Activated CD4-positive, alpha-beta T cell treated with anti-CD3 and anti-CD28 coated beads, Interleukin-2, amount 10 ng/mL, durations not matched to agents 7 days and 5 days (primary cell): ENCODE measurements at places on chromosomes 5 and 9.
A peak's percentile ranks its signal among the peaks of the same experiment; 100 is the strongest.

DNA sequence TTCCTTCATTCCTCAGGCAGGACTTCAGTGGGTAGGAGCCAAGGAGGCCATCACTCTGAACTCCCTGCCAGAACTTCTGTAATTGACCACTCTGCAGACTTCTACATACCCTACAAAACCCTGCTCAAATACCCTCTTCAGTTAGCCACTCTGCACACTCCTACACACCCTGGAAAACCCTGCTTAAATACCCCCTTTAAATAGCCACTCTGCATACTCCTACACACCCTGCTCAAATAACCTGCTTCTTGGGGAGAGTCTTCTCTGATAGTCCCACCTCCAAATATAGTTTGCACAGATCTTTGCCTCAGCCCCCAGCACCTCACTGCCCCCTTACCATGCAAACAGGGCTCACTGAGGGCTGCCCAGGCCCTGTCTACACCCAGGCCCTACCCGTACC, 18.6 kb upstream of the CARD19 start:
- no peak overlapping the region for H3K27ac ChIP-seq
- DNase-seq, result no peak
- no peaks in the 10 kb centered on the region for H3K27me3 ChIP-seq
- peaks cover 33% of the 10 kb centered on the region for H3K4me1 ChIP-seq

DNA sequence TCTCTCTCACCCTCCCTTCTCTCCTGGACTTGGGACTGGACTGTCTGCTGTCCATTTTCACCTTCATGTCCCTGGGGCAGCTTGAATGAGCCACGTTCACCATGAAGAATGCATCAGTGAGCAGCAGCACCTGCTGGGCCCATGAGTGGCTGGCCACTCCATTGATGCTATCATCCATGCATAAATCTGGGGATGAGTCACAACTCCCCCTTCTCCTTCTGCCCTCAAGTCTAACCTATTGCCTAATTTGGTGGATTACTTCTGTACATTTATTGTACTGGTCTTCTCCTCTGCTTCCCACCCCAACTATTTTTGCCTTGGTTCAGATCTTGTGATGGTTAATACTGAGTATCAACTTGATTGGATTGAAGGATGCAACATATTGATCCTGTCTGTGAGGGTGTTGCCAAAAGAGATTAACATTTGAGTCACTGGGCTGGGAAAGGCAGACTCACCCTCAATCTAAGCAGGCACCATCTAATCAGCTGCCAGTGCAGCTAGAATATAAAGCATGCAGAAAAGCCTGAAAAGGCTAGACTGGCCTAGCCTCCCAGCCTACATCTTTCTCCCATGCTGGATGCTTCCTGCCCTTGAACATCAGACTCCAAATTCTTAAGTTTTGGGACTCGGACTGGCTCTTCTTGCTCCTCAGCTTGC, 46.7 kb downstream of the GDNF start:
- no peak for DNase-seq
- no peak overlapping the region for H3K4me3 ChIP-seq
- H3K4me1 ChIP-seq, result no peaks in the 10 kb centered on the region
- no peak overlapping the region for H3K27ac ChIP-seq
- H3K36me3 ChIP-seq, result no peaks in the 10 kb centered on the region
- no peaks in the 10 kb centered on the region for H3K27me3 ChIP-seq

DNA sequence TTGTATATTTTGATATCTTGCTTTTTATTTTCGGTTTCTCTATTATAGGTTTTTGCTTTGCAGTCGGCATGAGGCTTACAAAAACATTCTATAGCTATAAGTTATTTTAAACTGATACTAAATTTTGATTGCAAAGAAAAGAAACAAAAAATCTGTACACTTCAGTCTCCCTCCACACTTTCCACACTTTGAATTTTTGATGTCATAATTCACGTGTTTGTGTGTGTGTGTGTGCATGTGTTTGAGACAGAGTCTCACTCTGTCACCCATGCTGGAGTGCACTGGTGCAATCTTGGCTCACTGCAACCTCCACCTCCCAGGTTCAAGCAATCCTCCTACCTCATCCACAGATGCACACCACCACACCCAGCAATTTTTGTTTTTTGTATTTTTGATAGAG, 124.9 kb downstream of the MRPS30 start:
- DNase-seq, result no peak
- no peaks in the 10 kb centered on the region for H3K27me3 ChIP-seq
- H3K36me3 ChIP-seq, result no peaks in the 10 kb centered on the region
- H3K4me1 ChIP-seq, result peaks cover 6% of the 10 kb centered on the region

DNA sequence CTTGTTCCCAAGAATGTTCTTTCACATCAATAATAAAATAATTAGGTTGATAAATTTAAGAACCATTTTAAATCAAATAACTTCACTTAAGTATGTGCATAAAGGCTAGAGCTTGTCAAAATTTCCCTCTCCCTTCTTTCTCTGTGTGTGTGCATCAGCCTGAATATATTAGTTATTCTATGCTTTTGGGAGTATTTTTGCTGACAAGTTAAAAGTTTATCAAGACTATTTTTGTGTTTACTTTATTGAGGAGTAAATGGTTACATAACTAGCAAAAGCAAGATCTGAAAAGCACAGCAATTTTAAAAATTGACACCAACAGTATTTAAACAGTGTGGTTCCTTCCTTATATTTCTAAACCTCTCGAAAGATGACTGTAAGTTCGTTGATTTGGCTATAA, 261.7 kb downstream of the ISL1 start:
- no peaks in the 10 kb centered on the region for H3K4me1 ChIP-seq
- no peak overlapping the region for H3K4me3 ChIP-seq
- H3K27ac ChIP-seq, result no peak overlapping the region
- H3K36me3 ChIP-seq, result no peaks in the 10 kb centered on the region

GRCh38 chr5:141874262-141874964, 3.8 kb downstream of the PCDH1 start:
- H3K36me3 ChIP-seq, result no peaks in the 10 kb centered on the region
- no peak overlapping the region for H3K4me3 ChIP-seq
- DNase-seq, result peak; percentile 3
- no peak overlapping the region for H3K27ac ChIP-seq
- H3K4me1 ChIP-seq, result peaks cover 14% of the 10 kb centered on the region

DNA sequence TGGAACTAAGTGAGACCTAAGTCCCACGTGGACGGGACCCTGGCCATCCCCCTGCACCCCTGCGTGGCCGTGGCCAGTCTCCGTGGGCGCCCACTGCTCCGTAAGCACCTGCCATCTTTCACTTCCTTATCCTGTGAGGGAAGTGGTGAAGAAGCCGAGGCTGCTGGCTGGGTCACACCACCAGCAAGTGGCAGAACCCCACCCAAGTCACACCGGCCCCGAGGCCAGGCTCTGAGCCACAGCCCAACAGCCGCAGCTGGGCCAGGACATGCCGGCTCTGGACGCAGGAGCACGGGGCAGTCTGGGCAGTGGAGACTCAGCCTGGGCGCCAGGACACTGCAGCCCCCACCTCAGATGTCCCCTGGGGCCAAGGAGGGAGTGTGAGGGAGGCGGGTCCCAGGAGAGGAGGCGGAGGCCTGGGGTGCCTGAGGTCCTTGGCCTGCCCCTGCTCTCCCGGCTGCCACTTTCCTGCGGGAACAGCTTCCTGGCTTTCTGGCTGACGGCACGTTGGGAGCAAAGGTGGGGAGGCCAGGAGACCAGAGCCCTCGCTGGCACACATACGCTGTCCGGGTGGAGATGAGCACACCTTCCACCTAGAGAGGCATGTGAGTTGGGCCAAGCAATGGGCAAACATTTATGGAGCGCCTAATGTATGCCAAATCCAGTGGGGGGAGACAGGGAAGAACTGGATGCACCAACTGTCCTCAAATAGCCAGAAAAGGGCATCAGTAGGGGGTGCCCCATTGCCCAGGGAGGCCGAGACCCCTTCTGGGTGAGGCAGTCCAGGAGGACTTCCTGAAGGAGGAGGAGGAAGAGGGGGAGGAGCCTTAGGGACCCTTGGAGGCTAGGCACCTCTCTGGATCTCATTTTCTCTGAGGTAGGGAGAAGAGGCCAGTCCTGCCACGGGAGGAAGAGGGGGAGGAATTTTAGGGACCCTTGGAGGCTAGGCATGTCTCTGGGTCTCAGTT, 43.9 kb upstream of the EGFL7 start:
- no peak overlapping the region for H3K4me3 ChIP-seq
- H3K4me1 ChIP-seq, result peaks cover 3% of the 10 kb centered on the region
- no peaks in the 10 kb centered on the region for H3K36me3 ChIP-seq
- H3K27me3 ChIP-seq, result no peaks in the 10 kb centered on the region
- no peak overlapping the region for H3K27ac ChIP-seq

DNA sequence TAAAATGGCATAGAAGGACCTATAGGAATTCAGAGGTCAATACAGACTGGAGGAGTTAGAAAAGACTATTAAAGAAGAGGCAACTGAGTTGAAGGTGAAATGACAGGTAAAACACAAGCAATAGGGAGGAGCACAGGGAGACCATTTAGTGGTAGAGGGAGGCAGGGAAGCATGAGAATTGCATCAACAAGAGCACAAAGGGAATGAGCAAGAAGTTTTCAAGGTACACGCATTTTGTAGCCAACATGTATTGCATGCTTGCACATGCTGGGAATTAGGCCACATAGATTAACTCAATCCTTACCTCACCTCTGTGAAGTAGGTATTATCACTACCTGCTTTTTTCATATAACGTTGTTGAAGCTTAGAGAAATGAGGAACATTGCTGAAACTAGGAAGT, 42.3 kb downstream of the PLPP1 start:
- DNase-seq, result no peak
- no peak overlapping the region for H3K27ac ChIP-seq
- peaks cover 6% of the 10 kb centered on the region for H3K36me3 ChIP-seq

DNA sequence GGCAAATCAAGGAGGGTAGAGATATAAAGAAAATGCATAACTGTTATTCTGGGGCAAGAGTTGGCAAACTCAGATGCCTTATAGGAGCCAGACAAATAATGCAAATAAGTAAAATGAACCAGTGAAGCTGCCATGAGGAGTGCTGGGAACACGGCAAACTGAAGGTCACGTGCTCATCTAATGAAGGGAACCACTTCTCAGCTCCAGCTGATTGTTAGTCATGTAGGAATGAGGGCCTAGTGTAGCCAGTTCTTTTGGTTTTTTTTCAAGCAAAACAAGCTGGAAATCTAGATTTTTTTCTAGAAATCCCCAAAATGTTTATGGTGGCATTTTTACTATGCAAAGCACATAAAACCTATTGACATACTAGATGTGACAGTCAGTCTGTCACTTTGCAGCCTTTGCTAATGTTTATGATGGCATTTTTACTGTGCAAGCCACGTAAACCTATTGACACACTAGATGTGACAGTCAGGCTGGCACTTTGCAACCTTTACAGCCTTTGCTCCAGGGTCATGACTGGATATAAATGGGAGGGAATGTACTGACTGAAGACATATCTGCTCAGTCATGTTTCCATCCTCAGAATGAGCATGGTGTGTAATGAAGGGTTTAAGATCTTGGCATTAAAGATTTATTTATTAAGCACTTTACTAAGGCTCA, 39.4 kb downstream of the RUSC2 start:
- H3K4me3 ChIP-seq, result no peak overlapping the region
- no peaks in the 10 kb centered on the region for H3K27me3 ChIP-seq
- H3K27ac ChIP-seq, result no peak overlapping the region

GRCh38 chr5:132546108-132546507, 2.8 kb upstream of the IL5 start:
- no peak overlapping the region for H3K4me3 ChIP-seq
- peaks cover 8% of the 10 kb centered on the region for H3K27me3 ChIP-seq
- peak; percentile 23 for DNase-seq
- H3K27ac ChIP-seq, result no peak overlapping the region
- H3K36me3 ChIP-seq, result no peaks in the 10 kb centered on the region

GRCh38 chr5:157306692-157307471, 41.0 kb downstream of the CYFIP2 start:
- H3K27ac ChIP-seq, result peak overlapping the region; percentile 96
- peak overlapping the region; percentile 76 for H3K4me3 ChIP-seq
- peaks cover 80% of the 10 kb centered on the region for H3K4me1 ChIP-seq
- H3K36me3 ChIP-seq, result peaks cover 95% of the 10 kb centered on the region
- peak; percentile 62 for DNase-seq

GRCh38 chr9:5263351-5264218, 32.4 kb downstream of the INSL4 start:
- no peak overlapping the region for H3K4me3 ChIP-seq
- H3K4me1 ChIP-seq, result peaks cover 8% of the 10 kb centered on the region
- no peak for DNase-seq
- H3K27me3 ChIP-seq, result no peaks in the 10 kb centered on the region
- H3K36me3 ChIP-seq, result peaks cover 3% of the 10 kb centered on the region
- no peak overlapping the region for H3K27ac ChIP-seq

DNA sequence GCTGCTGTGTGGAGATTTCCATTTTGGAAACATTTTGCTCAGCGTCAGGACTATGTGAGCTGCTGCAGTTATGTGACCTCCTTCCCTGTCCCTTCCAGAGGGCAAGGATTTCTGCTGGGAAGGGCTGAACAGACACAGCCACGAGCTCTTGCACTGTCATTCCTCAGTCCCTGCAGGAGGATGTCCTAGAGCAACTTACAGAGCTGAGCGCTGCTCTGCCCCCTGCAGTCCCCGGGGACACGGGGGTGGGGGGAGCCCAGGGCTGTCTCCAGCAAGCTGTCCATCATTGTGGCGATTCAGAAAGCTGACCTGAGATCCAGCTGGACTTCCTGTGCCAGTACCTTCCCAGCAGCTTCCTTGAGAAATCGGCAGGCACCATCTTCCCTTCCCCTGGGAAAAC, 28.0 kb upstream of the MAP1B start:
- no peak overlapping the region for H3K27ac ChIP-seq
- H3K36me3 ChIP-seq, result no peaks in the 10 kb centered on the region
- no peak overlapping the region for H3K4me3 ChIP-seq
- H3K27me3 ChIP-seq, result peaks cover 30% of the 10 kb centered on the region
- no peaks in the 10 kb centered on the region for H3K4me1 ChIP-seq

- peaks cover 17% of the 10 kb centered on the region for H3K27me3 ChIP-seq
- H3K4me1 ChIP-seq, result no peaks in the 10 kb centered on the region
- H3K4me3 ChIP-seq, result no peak overlapping the region
- no peaks in the 10 kb centered on the region for H3K36me3 ChIP-seq
These were observed 91.1 kb downstream of the TLR4 start for GRCh38 chr9:117795271-117795670.

DNA sequence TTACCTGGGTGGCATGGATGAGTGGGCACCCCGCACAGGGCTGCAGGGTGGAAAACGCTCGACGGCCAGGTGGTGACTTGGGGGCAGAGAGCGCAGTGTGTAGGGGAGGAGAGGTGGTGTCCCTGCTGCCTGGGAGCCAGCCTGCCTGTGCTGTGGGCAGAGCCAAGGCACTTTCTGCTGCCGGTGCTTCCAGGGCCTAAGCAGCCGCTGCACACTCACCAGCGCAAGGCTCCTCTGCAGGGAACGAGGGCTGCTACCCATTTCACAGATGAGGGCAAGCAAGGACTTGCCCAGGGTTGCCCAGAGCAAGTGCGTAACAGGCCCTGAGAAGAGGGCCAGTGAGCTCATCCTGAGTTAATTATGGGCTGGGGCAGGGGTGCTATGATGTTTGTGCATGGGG, 62.5 kb downstream of the CRB2 start:
- H3K27me3 ChIP-seq, result no peaks in the 10 kb centered on the region
- peaks cover 2% of the 10 kb centered on the region for H3K4me1 ChIP-seq
- no peak for DNase-seq
- H3K4me3 ChIP-seq, result no peak overlapping the region

DNA sequence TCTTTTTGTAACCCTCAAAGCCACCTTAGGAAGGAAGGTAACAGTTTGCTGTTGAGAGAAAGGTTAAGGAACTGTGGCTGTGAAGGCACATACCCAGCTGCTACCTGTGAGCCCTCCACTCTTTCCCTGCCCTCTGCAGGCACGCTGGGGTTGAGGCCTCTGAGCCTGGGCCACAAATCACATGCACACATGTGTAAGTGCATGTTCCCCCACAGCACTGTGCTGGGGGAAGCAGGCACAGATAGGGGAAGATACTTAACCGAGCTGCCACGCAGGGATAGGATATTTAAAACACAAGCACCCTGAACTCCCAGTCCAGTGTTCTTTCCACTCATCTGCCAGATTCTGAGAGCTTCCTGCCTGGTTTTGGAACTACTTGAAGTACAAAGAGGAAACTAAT, 18.1 kb downstream of the LARP1 start:
- peaks cover 47% of the 10 kb centered on the region for H3K4me1 ChIP-seq
- no peaks in the 10 kb centered on the region for H3K27me3 ChIP-seq
- DNase-seq, result no peak
- H3K4me3 ChIP-seq, result no peak overlapping the region
